CD4-positive, alpha-beta T cell treated with Interleukin-4 for 4 hours (primary cell): ENCODE measurements at places on chromosomes 6 and 20.

GRCh38 chr6:112029045-112029822 is 24.7 kb upstream of the CCN6 start:
- DNase-seq = peak; percentile 61

GRCh38 chr20:14303651-14304050 is 33.8 kb downstream of the FLRT3 start:
- DNase-seq = no peak

DNA sequence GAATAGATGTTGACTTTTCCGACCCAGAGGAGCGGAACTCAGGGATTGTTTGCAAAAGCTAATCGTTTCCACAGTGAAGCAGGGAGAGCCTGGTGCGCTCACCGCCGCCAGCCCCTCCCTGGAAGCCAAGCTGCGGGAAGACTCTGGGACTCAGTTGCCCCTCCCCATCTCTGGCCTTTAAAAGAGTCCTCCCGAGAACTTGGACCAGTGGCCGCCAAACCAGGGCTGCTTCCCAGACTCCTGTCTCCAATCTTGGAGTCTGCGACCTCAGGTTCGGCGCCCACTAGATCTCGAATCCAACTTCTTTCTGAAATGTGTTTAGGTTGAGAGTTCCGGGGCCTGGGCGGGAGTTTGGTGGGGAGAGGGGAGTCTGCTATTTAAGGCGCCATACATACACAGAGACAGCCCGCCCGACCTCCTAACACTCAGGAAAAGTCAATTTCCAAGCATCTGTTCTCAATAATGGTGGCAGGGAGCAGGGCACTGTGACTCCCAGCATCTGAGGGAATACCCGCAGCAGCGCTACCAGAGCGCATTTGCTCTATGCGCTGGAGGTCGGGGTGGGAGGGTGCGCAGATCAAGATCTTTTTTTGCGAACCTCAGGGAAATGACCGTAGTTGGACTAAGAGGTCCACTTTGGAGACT is 800 bp upstream of the GRIK2 start:
- no peak for DNase-seq

DNA sequence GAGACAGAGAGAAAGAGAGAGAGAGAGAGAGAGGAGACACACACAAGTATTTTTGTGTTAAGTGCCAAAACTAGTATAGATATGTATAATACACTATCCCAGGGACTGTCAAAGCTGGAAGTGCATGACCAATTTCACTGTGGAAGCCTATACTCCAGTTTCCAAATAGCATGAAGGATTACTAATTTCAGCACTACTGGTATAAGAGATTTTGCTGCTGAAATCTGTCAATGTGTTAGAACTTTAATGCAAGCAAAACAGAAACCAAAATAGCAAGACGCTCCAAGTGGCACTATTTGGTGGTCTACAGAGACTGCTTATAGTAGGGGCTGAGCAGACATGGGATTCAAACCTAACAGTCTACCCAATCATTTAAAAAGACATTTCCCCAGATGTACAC is 284.8 kb downstream of the BTBD9 start:
- DNase-seq = no peak

DNA sequence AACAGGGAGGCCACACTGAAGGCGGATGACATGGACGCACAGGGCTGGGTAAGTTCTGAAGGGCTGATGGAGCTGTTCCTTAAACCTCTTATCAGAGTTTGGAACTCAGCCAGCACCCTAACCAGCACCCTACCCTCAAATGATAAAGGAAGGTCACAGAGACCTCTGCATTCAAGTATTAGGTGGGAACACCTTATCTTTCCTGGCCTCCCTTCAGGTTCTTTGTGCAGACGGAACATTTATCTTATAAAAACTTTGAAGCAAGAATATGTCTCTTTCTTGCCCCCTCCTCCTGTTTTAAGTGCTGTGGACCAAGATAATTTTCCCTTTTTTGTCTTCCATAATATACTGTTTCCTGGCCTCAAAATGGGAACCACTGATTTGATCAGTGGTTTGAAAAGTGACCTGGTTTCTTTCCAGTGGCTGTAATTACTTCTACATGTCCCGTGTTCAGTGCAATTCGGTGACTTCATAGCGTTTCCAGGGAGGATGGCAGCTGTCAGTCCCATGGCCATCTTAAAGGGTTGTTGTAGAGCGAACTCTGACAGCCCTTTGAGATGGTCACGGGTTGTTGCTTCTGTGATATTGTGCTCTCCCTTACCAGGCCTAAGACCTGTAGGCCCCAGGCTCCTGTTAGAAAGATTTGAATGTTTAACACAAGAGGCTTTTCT is 213.2 kb upstream of the MYLIP start:
- no peak for DNase-seq

- no peak for DNase-seq
Observed at GRCh38 chr20:6040958-6041807, 12.7 kb downstream of the LRRN4 start.

GRCh38 chr6:24051942-24052589 is 73.9 kb upstream of the NRSN1 start:
- no peak for DNase-seq

DNA sequence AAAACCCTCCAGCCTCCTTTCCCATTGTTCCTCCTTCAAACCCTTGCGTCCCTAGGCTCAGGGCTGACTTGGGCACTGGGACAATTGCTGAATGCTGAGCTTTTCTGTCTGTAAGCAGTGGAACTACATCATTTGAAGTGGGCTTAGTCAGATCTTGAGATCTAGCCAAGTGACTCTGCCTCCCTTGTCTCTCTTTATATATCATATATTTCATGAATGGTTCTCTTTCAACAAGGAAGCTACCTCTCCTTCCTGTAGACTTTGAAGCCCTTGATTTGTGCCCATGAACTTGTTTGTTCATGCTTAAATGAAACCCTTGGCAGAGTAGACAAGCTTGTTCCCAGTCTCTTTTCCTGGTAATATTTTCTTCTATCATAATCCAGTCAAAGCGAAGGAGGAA is 60.0 kb upstream of the KIF13A start:
- DNase-seq = no peak

- no peak for DNase-seq
Observed at GRCh38 chr20:21174516-21175239, 48.8 kb downstream of the KIZ start.

GRCh38 chr20:34363465-34364222 is 571 bp downstream of the ITCH start:
- no peak for DNase-seq

GRCh38 chr6:5150551-5151075 is 65.5 kb downstream of the PPP1R3G start:
- DNase-seq = no peak

DNA sequence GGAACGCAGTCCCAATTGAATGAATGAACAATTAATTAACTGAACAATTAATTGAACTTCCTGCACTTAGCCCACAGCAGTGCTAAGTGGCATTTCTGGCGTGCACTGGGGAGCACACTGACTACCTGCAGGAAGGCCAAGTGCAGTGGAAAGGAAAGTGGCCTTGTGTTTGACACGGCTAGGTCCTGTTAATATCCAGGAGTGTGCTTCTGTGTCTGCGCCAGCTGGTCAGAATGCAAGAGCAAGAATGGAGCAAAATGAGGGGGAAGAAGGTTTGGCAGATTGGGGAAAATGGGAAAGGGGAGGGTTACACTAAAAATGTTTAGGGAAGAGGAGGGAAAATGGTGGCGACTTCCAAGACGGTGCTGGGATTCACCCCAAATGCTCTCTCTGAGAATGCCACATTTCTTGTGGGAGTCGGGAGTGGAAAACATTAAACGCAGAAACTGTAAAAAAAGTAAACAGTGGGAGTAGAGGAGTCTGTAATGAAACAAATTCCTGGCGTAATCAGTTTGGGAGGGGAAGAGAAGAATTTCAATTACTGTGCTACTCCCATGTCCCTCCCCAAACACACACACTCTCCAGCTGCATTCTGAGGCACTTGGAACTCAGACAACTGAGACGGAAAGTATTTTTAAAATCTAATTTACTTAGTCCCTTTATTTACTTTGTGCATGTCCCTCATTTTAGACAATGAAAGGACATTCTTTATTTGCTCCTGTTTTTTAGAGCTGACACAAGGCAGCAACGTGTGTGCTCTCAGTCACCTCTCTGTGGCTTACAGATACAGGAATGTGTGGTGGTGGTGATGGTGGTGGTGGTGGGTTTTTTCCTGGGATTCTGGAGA is 64.1 kb downstream of the CLIC5 start:
- no peak for DNase-seq

DNA sequence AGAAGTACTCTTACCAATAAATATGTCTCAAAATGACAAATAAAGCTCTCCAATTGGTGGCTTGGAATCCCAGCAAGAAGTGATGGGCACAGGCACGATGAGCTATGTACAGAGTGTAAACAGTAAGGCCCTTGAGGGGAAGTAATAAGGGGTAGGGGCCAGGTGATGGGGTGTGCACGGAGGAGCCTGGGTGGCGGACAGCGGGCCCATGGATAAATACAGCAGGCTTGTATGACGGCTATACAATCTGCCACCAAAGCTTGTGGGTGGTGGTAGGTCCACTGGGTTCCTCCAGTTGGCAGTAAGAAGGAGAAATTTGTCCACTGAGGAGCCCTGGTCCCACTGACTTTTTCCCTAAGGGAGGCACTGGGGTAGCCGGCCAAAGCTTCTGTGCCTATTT is 205.4 kb upstream of the RNF24 start:
- DNase-seq = no peak

GRCh38 chr20:7849675-7850074 is 90.6 kb downstream of the HAO1 start:
- no peak for DNase-seq

GRCh38 chr6:166563805-166564204 is 22.7 kb downstream of the RAMACL start:
- DNase-seq = no peak

DNA sequence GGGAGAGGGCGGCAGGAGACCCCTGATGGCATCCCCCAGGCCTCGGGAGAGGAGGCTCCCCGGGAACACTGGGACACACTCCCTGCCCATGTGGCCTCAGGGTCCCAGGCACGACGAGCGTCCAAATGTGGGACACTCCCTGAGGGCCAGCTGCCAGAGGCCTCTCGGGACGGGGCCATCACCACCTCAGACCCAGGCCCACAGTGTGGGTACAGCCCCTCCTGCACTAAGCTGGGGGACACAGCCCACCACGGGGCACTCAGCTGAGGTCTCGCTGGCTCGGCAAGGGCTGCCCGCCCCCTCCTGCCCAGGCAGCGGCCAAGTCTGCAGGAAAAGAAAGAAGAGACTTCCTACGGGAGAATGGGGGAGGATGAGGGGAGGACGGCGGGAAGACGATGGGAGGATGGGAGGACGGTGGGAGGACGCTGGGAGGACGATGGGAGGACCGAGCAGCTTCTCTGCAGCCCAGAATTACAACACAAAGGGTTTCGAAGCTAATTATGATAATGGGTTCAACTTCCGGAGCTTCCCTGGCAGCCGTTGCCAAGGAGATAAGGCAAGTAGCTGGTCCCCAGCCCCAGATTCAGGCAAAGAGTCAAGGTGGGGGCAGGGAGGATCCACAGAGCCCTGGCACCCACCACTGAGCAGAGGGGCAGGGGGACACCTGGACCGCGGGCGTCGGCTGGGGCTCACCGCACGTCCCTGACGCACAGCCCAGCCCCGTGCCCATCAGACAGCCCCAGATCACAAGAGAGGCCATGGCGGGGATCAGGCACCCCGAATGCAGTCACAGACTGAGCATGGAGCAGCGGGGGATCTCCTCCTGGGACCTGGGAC is 17.5 kb downstream of the KCNQ2 start:
- no peak for DNase-seq

DNA sequence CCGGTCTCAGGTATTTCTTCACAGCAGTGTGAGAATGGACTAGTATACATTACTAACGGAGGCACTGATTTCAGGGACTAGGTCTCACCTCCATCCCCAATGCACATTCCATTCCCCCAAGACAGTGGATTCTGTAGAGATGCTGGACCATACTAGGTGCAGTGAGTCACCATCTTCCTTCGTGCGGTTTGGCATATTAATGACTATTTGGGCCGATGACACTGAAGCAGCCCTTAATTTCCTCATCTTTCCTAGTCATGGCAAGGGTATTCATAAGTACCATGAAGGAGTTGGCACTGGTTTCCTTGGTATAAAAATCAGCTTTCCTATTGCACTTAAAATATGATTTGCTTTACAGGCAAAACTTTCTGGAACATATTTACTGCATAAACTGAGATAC is 121.4 kb upstream of the TRAF3IP2 start:
- DNase-seq = no peak

DNA sequence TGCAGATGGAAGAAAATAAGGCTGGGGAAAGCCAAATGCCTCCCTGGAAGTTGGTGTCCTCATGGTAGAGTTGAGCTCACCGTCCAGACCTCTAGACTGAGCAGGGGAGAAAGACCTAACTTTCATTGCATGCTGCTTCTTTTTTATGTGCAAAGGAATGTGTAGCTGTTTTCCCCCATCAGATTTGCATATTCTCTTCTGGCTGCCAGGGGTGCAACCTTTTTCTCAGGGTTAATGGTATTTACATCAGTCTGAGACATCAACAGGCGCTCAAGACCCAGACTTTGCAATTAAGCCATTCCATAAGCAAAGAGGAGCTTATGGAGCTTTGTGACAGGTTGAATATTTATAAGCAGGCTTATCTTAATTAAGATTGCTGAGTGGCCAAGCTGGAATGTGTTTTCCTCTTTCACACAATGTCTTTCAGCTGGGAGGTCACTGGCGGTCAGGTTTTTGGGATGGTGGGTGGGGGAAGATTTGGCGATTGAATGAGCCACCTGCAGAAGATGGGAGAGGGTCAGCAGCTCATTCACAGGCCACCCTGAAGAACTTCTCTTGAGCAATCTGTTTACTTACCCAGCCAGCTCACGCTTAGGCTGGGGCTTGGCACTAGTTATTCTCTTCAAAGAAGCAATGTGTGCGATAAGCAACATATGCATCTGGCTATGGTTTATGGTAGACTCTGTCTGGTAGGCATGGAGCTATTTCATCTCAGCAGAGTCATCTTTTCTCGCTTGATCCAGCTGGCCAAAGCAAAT is 88.6 kb downstream of the SCP2D1 start:
- no peak for DNase-seq

- DNase-seq = no peak
Observed at GRCh38 chr20:61619751-61620150, 367.7 kb downstream of the CDH4 start.
